BJ (cell line): ENCODE measurements at places on chromosomes 5 and 9.

GRCh38 chr9:126451316-126451885 lies 124.8 kb downstream of the MVB12B start:
- DNase-seq = no peak

- DNase-seq = no peak
Observed at GRCh38 chr5:36655161-36655560, 48.8 kb downstream of the SLC1A3 start.

DNA sequence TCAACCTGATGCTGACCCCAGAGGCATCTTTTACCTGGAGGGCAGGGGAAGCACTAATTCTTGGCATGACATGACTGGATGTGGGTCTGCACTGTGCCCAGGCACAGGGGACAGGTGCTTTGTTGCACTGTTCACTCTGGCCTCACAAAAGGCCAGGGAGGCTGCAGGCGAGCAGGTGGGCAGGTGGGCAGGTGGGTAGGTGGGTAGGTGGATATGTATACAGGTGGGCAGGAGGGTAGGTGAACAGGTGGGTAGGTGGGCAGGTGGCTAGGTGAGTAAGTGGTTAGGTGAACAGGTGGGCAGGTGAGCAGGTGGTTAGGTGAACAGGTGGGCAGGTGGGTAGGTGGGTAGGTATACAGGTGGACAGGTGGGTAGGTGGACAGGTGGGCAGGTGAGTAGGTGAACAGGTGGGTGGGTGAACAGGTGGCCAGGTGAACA lies 1.5 kb downstream of the PAEP start:
- no peak for DNase-seq

DNA sequence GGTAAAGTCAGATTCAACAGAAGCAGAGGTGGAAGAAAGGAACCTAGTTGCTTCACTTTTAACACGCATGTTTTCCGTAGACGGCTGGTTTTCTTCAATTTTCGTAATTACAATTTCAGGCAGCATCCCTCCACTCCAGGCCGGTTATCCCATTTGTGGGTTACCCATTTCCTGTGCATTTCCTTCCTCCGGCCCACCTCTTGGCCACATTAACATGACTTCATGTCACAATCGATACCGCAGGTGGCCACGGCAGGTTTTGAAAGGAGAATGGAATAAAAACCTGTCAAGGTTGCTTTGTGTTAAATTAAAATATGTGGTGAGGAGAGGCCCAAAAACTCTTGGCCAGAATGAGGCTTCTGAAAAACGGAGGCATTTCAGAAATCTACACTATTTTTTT lies 130.2 kb downstream of the PCSK5 start:
- DNase-seq = no peak

- DNase-seq = no peak
Observed at GRCh38 chr9:36357639-36358038, 42.4 kb downstream of the RNF38 start.

- DNase-seq = no peak
Observed at GRCh38 chr9:133276001-133276884, 1.2 kb upstream of the ABO start.

DNA sequence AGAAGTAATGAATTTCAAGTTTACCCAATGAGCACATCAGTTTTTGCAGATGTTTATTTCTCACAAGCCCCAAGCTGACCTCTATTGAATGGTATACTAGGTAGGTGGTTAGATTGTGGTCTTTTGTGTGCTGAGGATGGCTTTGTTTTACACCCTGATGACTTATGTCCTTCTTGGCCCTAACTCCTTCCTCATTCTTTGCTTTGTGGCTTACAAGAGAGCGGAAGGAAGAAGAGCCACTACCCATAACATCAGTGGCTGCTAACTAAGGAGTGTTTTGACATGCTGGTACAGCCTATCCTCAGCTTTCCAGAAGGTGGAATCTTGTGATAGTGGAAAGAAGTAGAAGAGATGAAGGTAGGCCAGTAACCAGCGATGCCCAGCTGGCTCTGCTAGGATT lies 85.7 kb upstream of the NTRK2 start:
- no peak for DNase-seq

- no peak for DNase-seq
Observed at GRCh38 chr5:69416699-69417098, 1.8 kb downstream of the MARVELD2 start.

- no peak for DNase-seq
Observed at GRCh38 chr9:123400926-123401503, 45.0 kb downstream of the CRB2 start.

DNA sequence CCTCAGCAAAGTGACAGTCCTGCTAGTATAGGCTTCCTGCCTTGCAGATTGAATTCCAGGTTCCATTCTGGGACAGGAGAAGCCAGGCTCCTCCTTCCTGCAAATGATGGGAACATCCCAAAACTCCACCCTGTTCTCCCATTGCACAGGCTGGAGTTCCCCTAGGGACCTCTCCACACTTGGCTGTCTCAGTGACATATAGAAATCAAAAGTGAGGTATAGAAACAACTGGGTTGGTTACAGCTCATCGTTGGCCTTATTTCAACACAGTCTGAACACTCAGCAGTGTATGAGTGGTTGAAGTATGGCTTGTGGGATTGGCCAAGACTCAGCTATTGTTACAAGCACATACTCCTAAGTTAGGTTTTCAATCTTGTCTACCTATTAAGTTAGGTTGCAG lies 157.8 kb upstream of the FTMT start:
- DNase-seq = no peak

DNA sequence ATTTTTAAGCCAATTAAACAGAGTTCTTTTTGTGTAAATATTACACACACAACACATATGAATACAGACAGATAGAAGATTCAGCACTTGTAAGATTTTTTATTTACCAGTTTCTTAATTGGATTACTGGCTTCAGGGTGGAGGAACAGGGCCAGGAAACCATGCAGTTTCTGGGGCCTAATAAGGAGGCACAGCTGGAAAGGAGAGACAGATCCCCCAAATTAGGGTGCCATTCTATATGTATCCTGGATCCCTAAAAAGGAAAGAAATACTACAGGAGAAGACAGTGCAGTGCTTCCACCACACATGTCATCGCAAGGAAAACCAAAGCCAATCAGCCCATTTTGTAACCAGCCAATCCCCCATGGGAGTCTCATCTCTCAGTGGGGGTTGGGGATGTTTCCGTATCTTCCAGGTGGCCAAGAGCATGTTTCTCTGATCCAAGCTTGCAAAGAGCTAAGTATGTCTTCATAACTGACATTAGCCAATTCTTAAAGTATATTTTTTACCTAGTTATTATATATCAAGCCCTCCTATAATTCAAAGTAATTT lies 15.8 kb upstream of the ABO start:
- DNase-seq = no peak

- DNase-seq = no peak
Observed at GRCh38 chr5:93588352-93589151, 5.5 kb downstream of the NR2F1 start.

GRCh38 chr5:148228392-148228984 lies 9.8 kb upstream of the MARCOL start:
- no peak for DNase-seq

DNA sequence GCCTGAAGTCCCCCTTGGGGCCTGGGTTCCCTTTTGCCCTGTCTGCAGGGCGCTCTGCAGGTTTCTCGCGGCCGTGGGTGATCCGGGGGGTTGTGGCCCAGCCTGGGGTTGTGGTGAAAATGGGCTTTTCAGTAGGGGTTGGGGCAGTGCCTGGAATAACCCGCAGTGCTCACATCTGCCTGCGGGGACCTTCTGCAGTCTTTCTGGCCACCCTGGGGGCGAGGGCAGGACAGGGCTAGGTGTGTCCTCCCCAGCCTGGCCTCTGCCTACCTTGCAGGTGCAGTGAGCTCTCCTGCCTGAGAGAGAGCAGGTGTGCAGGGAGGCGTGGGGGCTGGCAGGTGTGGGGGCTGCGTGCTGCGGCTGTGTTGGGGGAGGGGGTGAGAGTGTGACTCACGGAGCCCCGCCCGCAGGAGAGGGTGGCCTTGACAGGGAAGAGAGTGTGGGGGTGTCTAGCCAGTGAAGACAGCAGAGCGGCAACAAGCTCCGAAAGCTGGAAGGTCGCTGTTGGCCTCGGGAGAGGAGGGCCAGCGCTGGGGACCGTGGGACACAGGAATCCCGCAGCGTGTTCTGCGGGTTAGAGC lies 131.4 kb downstream of the MRPL36 start:
- no peak for DNase-seq

GRCh38 chr5:94469894-94470329 lies 148.5 kb downstream of the KIAA0825 start:
- peak; percentile 81 for DNase-seq

GRCh38 chr9:131642496-131643083 lies 97.3 kb downstream of the PRRT1B start:
- DNase-seq = no peak

DNA sequence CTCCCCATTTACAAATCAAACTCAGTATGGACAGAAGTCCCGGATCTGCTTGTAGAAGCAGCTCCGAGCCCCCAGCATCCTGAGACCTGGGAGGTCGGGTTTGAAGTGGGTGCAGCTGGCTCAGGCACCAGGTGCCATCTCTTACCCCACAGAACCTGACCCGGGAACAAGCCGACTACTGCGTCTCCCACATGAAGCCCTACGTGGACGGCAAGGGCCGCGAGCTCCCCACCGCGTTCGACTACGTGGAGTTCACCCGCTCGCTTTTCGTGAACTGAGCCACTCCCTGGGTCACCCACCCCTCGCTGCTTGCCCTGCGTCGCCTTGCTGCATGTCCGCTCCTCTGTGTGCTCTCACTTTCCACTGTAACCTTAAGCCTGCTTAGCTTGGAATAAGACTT lies 23.6 kb downstream of the DYNC2I2 start:
- no peak for DNase-seq

DNA sequence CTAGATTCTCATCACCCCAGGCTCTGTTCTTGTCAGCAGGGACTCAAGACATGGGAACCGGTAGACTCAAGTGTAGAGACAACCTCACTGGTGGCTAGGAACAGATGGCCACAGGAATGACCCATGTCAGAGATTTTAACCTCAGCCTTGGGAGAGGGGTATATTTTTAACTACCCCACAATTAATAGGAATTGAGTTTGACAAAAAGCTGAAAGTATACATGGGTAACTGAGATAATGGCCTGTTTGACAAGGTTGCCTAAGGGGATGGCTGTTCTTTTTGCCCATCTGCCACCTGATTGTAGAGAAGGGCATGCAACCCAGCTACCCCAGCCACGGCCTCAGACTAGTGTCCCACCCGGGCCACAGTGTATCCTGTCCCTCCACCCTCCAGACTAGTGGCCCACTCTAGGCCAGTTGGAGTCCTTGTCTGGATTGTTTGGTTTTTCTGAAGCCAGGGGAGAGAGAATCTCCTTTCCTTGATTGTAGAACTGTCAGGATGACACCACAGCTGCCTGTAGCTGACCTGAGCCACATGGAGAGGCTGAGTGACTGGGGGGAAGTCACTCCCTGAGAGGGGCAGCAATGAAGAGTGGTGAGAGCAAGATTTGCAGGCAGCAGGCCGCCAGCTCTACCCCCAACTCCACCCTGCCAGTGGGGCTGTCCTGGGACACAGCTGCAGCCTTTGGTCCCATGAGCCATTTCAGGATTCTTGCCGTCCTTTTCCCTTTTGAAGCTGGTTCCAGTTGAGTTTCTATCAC lies 14.6 kb upstream of the ANGPTL2 start:
- DNase-seq = no peak

GRCh38 chr9:38259056-38259455 lies 133.4 kb upstream of the ALDH1B1 start:
- no peak for DNase-seq

DNA sequence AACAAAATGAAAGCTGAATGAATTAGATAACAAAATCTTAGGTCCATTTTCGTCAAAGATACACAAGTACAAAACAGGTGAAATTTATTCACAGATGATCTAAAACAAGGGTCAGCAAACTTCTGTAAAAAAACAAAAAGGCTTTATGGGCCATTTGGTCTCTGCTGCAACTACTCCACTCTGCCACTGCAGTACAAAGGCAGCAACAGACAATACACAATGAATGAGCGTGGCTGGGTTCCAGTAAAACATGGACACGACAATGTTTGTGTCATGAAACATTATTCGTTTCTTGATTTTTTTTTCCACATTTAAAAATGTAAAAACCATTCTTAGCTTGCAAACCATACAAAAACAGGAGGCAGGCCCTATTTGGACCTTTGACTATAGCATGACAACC lies 71.9 kb downstream of the ECPAS start:
- no peak for DNase-seq

GRCh38 chr9:34385561-34386230 lies 9.0 kb upstream of the MYORG start:
- DNase-seq = no peak

- DNase-seq = no peak
Observed at GRCh38 chr9:128764361-128764760, 7.4 kb downstream of the ZER1 start.

DNA sequence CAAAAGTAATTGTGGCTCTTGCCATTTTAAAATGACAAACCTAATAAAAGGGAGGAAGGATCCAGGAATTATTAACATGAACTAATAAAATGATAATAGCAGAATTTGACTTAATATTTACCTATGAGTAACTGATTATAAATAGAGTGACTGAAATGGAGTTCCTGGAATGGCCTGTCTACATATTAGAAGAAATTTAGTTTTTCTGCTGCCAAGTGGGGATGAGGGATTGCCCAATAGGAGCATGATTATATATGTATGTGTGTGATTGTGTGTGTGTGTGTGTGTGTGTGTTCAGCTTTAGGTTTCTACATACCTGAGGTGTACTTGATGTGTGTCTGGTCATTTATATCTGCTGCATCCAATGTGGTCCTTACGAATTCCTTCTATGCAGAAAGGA lies 36.6 kb upstream of the ITGA1 start:
- DNase-seq = no peak

DNA sequence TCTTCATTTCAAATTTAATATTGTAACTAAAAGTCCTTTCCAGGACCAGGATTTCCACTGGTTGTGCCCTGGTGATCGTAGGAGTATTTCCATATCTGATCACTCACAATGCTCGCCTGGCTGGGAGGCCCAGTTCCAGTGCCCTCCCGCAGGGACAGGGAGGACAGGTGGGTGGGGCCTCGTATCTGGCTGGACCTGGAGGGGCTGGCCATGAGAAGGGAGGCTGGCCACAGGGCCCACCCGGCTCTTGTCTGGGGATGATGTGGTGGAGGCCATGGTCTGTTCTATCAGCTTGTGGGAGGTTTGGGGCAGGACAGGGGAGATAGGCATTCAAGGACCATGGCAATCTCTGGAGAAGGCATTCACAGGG lies 286.4 kb downstream of the GADD45G start:
- DNase-seq = no peak

GRCh38 chr5:160463740-160464465 lies 42.2 kb downstream of the PTTG1 start:
- DNase-seq = peak; percentile 63

- DNase-seq = no peak
Observed at GRCh38 chr9:114244570-114244969, 78.3 kb upstream of the ORM1 start.

DNA sequence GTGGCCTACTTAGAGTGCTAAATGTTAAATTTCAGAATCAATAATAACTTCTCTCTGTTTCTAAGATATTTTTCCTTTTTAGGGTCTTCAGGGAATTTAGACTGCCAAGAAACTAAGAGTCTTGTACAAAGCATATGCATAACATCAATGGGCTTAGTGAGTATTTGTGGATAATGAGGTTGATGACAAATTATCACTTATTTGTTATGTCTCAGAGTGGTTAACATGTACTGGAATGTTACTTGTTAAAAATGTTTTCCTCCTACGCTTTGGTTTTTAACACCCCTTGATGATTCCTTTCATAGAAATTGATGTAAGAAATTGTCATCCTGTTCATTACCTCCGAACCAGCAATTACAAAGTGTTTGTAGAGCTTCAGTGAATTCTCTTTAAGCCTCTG lies 144.3 kb downstream of the MRPS30 start:
- no peak for DNase-seq

GRCh38 chr5:1931604-1932231 lies 49.0 kb upstream of the IRX4 start:
- no peak for DNase-seq

- DNase-seq = no peak
Observed at GRCh38 chr5:173733021-173733420, 116.6 kb upstream of the BOD1 start.
